T47D (cell line): ENCODE measurements at places on chromosomes 5 and 9.

DNA sequence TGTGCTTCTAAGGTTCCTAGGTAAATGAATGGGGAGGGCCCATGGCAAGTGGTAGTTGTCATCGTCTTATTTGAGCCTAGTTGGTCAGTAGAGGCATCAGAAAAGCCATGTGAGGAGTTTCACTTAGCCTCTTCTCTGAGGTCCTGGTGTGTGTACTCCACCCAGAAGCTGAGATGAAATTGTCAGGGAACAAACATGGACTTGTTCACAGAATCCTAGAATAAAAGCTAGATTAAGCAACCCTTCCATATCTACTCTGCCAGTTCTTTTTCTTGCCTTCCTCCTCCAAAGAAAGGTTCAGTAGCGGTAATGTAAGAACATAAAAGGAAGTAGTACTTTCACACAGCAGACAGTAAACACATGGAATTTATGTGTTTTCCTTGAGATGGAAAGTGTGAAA lies 70.4 kb downstream of the ARHGAP26 start:
- DNase-seq: no peak

DNA sequence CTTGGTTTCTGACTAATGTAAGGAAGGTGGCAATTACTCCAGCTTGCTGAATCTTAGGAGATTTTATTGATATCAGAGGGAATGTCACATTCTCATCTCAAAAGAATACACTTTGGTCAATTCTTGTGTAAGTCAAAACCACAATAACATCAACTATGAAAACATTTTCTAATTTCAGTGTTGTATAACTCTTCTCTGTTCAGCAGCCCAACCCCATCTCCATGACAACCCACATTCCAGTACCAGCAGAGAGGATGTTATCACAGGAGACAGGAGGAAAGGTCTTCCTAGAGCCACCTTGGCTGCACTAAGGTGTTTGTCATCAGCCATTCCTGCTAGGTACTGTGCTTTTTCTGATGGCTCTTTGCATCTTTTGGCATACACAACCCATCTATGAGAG lies 529.1 kb upstream of the BRINP1 start:
- DNase-seq: no peak

DNA sequence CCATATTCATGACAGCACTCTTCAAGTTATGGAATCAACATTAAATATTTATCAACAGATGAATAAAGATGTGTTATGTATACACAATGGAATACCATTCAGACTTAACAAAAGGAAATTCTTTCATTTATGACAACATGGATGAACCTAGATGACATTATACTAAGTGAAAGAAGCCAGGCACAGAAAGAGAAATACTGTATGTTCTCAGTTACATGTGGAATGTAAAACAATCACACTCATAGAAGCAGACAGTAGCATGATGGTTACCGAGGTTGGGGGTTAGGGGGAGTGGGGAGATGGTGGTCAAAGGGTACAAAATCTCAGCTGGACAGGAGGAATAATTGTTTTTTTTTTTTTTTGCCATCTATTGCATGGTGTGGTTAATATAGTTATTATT lies 431.9 kb downstream of the DMAC1 start:
- no peak for DNase-seq

- no peak for DNase-seq
These were observed 42.2 kb upstream of the ADAMTS2 start for GRCh38 chr5:179387151-179388110.

- no peak for DNase-seq
These were observed 5.0 kb downstream of the CMYA5 start for GRCh38 chr5:79694652-79695051.

- DNase-seq: no peak
These were observed 66.7 kb downstream of the SVEP1 start for GRCh38 chr9:110512817-110513216.

DNA sequence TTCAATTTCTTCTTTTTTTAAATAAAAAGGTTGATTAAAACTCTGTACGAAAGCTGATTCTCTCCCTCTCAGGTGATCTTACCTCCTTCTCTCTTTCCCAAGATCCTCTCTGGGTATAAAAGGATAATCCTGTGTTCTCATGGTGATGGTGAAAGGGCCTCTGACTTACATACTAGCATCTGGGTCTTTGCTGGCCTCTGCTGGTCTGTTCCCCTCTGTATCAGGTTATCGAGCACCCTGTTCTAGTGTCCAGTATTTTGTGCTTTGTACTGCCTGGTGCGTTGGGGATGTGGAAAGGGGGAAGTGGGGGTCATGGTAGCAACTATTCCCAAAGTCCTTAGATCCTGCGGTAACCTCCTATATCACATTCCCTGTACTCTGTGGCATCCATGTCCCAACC lies 328.9 kb downstream of the NR2F1-AS1 start:
- DNase-seq: peak; percentile 8

- DNase-seq: no peak
These were observed 545.4 kb upstream of the TLE4 start for GRCh38 chr9:79026316-79026715.

DNA sequence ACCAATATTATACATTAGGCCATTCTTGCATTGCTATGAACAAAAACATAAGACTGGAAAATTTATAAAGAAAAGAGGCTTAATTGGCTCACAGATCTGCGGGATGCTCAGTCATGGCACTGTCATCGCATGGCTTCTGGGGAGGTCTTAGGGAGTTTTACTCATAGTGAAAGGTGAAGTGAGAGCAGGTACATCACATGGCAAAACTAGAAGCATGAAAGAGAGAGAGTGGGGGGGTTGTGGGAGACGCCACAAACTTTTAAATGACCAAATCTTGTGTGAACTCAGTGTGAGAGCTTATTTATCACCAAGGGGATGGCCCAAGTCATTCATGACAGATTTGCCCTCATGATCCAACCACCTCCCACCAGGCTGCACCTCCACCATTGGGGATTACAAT lies 398.3 kb upstream of the EDIL3 start:
- DNase-seq: no peak

DNA sequence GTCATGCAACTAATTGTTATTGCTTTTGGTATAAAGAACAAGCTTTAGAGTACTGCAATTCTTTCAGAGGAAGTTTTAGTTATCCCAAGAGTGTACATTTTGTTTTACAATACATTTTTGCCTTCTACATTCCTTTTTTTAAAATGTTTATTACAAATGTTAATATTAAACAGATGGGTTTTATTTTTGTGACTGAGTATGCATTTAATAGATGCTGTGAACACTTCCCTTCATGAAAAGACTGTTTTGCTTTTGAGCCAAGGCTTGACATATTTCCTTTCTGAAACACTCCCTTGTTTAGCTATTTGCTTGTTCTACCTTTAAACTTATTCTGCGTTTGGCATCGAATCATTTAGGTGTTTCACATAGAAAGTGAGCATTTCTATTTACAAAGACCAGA lies 14.8 kb upstream of the ZNF474 start:
- no peak for DNase-seq

DNA sequence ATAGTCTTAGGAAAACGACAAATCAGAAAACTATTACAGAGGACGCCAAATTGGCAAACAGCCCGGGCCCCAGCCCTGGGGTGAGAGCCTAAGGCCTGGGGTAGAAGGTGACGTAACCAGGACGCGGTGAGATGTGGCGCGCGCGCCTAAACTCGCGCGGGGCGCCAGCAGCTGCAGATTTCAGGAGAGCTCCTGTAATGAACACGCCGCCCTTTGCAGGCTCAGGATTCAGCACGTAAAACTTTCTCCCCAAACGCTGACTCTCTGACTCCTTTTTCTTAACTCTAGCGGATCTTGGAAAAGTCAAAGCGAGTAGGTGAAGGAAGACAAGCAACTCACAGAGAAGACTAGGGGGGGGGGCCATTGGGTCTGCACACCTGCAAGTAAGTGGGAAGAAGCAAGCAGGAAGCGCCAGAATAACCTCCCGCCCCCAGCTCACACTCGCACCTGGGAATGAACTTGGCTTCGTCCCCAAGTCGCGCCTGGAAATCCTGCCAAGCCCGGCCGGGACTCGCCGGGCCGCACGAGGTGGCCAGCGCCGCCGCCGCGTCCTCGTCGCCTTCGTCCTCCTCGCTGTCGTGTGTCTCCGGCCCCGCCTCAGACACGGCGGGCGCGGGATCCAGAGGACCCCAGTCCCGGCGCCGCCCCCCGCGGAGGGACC lies 822 bp downstream of the RASEF start:
- peak; percentile 30 for DNase-seq

GRCh38 chr9:96484521-96484931 lies 34.6 kb downstream of the HABP4 start:
- DNase-seq: no peak

- no peak for DNase-seq
These were observed 6.6 kb downstream of the GOLGA1 start for GRCh38 chr9:124934290-124934689.

- no peak for DNase-seq
These were observed 1.7 kb downstream of the FKBP15 start for GRCh38 chr9:113219186-113219936.

- no peak for DNase-seq
These were observed 10.4 kb upstream of the EEIG1 start for GRCh38 chr9:127991017-127991756.

GRCh38 chr9:13032585-13032984 lies 246.9 kb downstream of the MPDZ start:
- DNase-seq: no peak

DNA sequence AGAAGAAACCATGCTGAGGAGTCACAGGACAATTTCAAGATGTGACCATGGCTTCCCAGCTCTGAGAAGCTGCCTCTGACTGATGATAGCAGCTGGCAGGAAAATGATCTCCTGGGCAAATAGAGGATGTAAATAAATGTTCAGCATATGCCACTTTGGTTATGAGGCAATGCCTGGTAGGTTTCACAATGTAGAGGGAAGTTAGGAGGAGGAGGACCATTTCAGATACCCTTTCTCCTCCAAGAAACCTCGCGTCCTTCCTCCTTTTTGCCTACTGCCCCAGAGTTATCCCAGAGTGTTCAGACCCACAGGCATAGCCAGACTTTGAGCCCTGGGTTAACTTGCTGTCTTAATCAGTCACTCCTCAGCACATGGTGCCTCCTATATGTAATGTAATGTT lies 541.6 kb upstream of the DAP start:
- DNase-seq: no peak

GRCh38 chr5:76256116-76256889 lies 146.8 kb upstream of the IQGAP2 start:
- DNase-seq: peak; percentile 84

DNA sequence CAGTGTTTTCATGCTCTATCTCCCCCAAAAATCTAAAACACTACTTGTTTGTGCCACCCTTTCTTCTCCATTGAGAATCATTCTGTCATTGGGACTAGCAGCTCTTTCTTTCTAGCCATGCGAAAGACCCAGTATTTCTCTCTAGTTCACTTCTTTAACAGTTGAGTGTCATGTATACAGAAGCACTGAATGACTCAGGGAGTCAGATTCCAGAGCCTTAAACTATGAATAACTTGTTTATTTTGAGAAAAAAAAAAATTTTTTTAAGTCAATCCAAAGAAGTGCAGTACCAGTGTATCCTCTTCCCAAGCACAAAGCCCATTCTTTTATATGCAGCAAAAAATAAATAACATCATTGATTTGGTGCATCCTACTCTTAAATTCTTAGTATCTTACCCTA lies 415.4 kb upstream of the GRAMD2B start:
- no peak for DNase-seq

DNA sequence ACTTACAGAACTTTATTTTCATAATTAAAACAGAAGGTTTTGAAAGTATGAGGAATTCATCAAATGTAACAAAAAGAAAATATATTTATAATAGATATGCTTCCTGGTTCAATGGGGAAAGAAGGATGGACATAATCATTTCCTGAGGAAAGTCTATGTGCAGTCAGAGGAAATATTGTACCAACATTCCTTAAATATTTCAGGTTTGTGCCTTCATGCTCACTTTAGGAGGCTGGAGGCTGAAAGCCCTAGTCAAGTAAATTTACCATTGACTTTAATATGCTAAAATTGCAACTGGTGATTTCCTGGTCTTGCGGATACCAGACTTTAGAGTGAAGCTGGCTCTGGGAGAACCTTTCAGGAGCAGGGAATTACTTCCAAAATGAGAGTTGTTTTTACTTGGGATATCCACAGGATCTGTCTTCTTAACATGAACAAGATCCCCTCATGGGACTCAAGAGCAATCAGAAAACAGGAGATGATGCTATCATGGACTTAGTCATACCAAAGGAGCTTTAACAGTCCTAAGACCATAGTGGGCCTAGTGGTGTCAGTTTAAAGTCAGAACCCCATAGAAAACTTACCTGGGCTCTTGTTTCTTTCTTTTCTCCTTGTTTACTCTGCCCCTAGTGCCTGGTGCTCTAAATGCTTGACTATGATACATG lies 762.8 kb upstream of the GRAMD2B start:
- no peak for DNase-seq

GRCh38 chr9:121990600-121991306 lies 102.4 kb downstream of the TTLL11 start:
- no peak for DNase-seq

DNA sequence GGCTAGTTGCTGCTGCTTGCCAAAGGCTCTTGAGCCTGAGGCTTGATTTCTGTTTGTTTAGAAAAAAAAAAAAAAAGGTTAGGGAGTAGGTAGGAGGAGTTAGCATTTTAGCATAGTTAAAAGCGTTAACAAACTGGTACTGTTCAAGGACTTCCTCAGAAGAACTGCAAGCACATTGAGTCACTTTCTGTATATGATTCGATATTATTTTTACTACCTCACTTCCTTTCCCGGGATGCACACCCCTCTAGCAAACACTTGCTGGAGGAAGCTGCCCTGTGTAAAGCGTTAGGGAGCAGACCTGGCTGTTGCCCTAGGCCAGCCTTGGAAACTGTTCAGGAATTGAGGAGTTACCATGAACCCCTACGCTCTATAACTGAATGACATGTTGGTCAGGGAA lies 15.7 kb upstream of the CEP120 start:
- peak; percentile 23 for DNase-seq

- DNase-seq: no peak
These were observed 122.4 kb upstream of the C6 start for GRCh38 chr5:41335596-41336181.

DNA sequence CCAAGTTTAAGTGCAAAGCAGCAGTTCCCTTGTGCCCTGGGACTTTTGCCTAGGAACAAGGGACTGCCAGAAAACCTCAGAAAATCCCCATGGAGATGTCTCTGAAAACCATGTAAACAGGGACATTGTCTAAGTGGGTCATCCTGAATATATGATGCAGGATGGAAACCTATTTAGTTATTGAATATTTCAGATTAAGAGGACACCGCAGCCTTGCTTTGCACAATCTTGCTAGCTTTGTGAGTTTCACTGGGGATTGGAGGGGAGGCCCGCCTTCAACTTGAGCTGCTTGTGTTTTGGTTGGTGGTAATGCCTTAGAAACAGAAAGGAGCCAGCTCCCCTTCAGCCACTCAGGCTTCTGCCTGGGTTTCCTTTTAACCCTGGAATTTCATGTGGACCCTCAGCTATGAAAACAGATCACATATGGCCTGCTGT lies 112.8 kb downstream of the C9orf152 start:
- DNase-seq: no peak

DNA sequence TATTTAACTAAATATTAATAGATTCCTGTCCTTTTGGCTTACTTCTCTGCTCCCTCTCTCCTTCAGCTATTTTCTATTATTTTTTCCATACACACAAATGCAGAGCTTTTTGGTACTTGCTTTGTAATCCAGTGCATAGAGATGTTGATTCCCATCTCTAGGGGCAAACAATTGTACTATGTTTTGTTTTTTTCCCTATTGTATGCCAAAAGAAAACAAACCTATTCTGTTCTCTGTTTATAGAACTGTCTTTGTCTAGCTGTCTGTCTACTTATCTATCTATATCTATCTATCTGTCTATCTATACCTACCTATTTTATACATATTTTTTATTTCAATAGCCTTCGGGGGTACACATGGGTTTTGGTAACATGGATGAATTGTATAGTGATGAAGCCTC lies 121.6 kb upstream of the LIFR start:
- no peak for DNase-seq
